CD4-positive, alpha-beta T cell treated with Interleukin-17A for 1 hour (primary cell): ENCODE measurements at places on chromosomes 5 and 9.
A peak's percentile ranks its signal among the peaks of the same experiment; 100 is the strongest.

- DNase-seq = no peak
Observed at GRCh38 chr5:56668996-56669395, 146.4 kb upstream of the MAP3K1 start.

DNA sequence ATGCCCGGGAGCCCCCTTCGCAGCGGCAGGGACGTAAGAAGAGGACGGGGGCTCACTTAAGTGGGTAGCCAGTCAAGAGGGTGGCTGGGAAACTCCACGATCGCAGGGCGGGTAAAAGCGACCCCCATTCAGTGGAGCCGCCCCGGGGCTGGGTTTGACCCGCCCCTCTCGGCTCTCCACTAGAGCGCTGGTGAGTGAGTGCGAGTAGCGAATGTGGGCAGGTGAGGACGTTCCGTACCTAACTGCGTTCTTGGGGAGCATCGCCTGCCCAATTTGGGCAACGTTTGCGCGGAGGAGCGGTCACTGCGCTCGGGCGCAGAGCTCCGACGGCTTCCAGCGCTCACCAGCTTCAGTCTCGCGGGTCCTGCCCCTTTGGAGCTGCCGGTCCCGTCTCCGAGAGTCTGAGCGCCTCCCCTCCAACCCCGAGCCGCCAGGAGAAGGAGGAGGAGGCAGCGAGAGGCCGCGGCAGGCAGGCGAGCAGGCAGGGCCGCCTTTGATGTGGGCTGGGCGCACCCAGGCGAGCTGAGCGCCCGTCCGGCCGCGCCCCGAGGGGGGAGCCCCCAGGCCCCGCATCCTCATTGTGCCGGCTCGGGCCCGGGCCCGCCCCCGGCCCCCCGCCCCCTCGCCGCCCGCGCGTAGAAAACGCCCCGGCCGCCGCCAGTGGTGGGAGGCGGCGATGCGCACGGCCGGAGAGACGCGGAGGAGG, at the start of gene FGF18:
Gene FGF18 (plus strand): TSS at position 666 of the 706 bp plus-strand sequence. CDS start 553 bp downstream, outside the sequence.
- peak; percentile 36 for DNase-seq

- peak; percentile 45 for DNase-seq
Observed at GRCh38 chr9:95726756-95727155, 148.7 kb upstream of the ERCC6L2 start.

DNA sequence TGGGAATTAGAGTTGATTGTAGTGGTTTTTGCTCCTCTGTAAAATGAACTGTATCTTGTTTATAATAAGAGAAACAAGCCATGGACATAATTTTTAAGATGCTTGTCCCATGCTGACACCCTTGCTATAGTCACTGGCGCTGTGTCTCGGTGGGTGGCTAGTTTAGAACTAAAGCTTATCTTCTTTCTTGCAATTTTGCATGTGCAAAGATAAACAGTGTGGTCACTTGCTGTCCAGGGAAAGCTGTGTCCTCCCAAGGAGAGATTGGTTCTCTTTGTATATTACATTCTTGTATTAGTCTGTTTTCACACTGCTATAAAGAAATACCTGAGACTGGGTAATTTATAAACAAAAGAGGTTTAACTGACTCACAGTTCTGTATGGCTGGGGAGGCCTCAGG, 143.8 kb downstream of the MELK start:
- no peak for DNase-seq

GRCh38 chr9:136823136-136824046, 15.6 kb downstream of the RABL6 start:
- DNase-seq = no peak

DNA sequence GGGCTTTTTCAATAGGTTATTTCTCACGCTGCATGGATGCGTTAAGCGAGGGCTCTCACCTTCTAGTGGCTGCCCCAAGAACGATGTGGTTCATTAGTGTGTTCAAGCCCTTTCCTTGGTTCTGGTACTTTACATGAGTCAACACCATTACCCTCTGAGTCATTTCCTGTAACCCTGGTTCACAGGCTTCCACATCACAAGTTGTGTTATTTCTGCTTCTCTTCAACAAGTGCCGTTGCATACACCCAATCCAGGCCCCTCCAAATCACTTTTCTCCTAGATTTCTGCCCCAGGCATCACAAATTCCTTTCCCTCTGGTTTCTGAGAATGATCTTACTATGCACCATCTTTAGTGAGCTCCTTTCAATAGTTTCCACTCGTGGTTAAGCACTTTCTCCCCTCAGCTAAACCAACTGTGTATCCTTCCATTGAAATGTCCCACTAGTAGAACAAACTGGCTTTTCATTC, 69.5 kb upstream of the RAD23B start:
- DNase-seq = peak; percentile 36

GRCh38 chr5:174410716-174411478, 313.5 kb upstream of the MSX2 start:
- DNase-seq = no peak

- DNase-seq = no peak
Observed at GRCh38 chr9:86368871-86369521, 14.8 kb upstream of the TUT7 start.

DNA sequence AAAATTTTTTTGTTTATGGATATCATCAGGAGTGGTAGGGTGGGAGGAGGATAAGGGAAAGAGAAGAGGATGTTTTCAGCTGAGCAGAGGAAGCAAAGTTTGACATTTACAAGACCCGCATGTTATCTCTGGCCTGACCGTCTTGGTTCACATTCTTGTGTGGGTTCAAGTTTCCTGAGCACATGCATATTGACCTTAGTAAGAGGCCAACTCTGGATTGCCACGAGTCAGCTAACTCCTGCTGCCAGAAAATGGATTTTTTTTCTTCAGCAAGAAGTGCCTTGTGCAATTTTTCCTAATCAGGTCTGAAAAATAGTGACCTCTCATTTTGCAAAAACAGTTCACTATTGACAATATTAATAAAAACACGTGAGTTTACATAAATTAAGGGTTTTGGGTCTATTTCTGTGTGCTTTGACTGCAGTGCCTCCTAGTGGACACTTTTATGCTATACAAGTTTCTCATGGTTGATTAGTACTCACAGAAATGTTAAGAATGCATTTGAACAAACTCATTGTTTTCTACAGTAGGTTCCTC, 27.1 kb upstream of the BASP1 start:
- DNase-seq = peak; percentile 19
